KG1 (cell line): ENCODE measurements at places on chromosomes 2 and 18.

GRCh38 chr2:111091811-111092211 is 28.9 kb upstream of the BCL2L11 start:
- DNase-seq: no peak

- DNase-seq: no peak
These were observed 170.3 kb upstream of the SP5 start for GRCh38 chr2:170544817-170545216.

GRCh38 chr2:191341436-191341835 is 96.2 kb downstream of the MYO1B start:
- no peak for DNase-seq

DNA sequence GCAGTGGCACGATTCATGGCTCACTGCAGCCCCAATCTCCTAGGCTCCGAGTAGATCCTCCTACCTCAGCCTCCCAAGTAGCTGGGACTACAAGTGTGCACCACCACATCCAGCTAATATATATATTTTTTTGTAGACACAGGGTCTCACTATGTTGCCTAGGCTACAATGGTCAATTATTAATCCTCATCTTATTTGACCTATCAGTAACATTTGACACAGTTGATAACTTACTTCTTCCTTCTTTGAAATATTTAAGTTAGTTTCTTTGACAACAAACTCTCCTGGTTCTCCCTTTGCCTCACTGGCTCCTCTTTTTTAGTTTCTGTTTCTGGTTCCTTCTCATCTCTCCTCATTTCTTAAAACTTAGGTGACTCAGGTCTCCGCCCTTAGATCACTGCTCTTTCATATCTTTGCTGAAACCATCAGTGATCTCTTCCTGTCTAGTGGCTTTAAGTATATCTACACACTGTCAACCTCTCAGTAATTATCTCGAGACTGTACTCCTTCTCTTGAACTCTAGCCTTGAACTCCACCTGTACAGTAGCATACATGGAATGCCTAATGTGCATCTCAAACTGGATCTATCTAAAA is 11.5 kb downstream of the PGAP1 start:
- no peak for DNase-seq

DNA sequence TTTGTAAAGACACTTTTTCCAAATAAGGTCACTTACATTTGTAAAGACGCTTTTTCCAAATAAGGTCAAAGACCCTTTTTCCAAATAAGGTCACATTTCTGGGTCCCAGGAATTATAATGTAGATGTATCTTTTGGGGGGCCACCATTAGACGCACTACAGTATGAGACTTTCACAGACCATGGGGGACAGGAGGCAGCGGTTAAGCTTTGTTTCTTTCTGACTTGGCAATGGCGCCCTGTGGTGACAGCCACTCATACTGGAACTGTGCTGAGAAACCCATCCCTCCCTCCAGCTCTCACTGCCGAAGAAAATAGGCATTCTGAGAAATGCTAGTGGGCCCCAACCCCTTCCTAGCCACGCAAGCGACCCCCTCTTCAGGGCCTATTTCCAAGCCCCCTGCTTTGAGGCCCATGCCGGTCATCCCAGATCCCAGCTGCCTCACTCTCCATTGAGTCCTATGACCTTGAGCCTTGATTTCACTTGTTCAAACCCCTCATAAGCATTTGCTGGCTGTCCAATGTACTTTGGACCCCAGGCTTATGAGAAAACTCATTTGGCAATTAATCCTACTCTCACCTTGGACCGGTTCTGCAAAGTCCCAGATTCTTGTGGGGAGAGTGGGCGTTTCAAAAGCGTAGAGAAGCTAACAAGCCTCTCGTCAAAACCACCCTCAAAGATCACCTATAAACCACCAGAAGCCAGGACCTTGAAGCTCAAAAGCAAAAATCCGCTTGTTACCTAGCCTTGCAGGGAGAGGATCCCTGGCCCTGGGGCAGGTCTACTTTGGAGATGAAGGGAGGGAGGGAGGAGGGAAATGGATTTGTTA is 11.3 kb upstream of the SPATA3 start:
- no peak for DNase-seq

DNA sequence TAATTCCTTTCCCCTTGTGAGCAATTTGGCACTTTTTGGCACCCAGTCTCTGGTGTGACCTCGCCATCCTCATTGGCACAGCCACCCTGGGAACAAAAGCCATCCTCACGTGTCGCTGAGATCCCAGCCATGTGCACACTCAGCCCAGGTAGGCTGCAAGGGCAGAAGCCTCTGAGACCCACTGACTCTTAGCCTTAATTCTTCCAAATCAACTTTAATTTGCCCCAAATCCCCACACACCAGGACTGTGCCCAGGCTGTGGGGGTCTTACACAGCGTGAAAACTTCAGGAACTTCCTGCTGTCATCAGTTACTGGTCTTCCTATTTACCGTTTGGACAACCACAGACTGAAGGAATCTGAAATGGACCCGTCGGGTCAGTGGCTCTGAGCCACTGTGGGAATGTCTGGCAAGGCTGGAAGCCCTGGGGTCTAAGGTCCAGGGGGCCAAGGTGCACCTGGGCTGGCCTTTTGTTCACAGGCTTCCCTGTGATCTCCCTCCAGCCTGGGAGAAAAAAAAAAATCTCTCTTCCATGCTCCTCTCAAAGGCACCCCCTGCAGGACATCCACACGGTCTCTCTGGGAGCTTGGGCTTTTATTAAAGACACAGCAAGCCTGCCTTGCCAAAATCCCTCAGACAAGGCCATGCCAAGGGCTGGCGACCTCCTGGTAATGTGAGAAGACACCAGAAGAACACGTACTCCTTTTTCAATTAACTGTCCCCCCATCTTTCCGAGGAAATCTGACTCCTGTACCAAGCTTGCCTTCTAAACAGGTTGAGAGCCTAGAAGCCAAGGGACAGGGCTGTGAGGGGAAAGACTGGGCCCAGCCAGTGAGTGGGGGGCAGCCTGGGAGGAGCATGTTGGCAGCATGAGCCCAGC is 42.1 kb upstream of the LAPTM4A start:
- DNase-seq: no peak

DNA sequence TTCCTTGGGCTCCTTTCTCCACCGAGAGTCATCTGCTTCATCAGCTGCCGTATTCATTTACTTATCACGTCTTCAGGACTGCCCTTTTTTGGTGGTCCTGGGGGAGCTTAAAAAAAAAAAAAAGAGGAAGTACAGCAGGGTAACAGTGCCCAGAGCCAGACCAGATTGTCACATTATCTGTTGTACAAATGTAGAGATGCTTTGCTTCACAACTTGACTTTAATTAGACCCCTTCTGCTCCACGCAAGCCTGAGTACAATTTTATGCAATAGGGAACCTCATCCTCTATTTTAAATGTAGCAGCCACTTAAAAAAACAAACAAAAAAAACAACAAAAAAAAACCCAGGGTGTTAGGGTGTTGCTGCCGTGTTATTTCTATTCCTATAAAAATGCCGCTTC is 128.3 kb downstream of the PRPF40A start:
- no peak for DNase-seq

- DNase-seq: no peak
These were observed 26.2 kb downstream of the INPP4A start for GRCh38 chr2:98470851-98471255.

DNA sequence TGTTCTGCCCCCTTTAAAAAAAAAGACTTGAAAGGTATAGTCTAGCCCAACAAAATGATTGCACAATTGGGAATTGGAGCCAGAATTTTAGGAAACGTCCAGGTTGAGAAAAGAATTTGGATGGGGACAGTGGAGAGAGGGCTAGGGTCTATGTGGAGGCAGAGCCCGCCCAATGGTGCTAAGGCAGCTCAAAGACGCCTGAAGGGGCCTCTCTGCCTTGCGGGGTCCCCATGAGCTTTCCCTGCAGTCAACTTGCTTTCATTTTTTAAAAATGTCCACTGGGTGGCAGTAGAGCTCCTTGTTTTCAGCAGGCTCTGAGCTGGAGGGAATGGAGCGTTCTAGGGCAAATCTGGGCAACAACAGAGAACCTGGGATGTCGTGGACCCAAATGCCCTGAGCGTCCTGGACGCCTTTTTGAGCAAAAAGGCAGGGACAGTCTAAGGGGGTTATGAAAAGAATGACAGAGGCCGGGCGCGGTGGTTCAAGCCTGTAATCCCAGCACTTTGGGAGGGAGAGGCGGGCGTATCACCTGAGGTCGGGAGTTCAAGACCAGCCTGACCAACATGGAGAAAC is 40.2 kb upstream of the ITM2C start:
- DNase-seq: peak; percentile 43

GRCh38 chr2:113098041-113098440 is 29.4 kb upstream of the IL1RN start:
- DNase-seq: no peak

- DNase-seq: no peak
These were observed 602.9 kb downstream of the NYAP2 start for GRCh38 chr2:226002438-226002837.

- no peak for DNase-seq
These were observed 57.4 kb downstream of the RAB31 start for GRCh38 chr18:9765501-9765900.

- no peak for DNase-seq
These were observed 110.7 kb upstream of the PTPRM start for GRCh38 chr18:7456376-7456775.

DNA sequence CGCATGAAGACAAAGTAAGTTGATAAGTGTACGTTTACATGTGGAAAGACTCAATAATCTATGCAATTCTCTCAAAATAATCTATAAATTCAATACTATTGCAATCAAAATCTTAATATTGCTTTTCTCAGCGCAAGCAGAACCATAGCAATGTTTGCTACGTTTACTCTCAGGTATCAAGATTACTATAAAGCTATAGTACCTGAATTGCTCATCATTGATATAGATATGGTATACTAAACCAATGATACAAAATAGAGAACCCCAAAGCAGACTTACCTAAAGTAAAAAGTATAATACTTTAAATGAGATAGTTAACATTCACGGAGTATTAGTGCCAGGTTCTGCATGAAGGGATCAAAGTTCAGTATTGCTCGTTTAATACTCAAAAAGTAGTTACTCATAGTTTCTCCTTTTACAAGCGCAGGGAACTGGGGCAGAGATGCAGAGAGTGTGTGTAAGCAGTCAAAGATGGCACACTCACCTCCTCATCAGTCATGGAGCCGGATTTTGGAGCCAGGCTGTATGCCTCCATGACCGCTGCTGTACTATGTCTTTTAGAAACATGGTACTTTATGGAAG is 391.0 kb upstream of the ID2 start:
- no peak for DNase-seq

- no peak for DNase-seq
These were observed 48.3 kb upstream of the PLA2R1 start for GRCh38 chr2:160110674-160111239.

DNA sequence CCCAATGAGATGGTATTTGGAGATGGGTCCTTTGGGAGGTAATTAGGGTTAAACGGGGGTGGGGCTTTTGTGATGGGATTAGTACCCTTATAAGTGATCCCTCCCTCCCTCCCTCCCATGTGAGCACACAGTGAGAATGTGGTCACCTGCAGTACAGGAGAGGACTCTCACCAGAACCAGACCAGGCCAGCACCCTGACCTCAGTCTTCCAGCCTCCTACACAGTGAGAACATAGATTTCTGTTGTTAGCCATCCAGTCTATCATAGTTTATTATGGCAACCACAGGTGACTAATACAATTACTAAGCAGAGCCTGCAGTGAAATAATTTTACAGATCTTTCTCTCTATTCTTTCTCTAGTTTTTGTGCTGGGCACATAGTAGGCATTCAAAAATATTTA is 137.7 kb upstream of the PKDCC start:
- DNase-seq: no peak

GRCh38 chr2:38274286-38275276 is 102.5 kb downstream of the ATL2 start:
- peak; percentile 25 for DNase-seq

GRCh38 chr2:230614913-230615332 is 97.7 kb upstream of the CAB39 start:
- no peak for DNase-seq

DNA sequence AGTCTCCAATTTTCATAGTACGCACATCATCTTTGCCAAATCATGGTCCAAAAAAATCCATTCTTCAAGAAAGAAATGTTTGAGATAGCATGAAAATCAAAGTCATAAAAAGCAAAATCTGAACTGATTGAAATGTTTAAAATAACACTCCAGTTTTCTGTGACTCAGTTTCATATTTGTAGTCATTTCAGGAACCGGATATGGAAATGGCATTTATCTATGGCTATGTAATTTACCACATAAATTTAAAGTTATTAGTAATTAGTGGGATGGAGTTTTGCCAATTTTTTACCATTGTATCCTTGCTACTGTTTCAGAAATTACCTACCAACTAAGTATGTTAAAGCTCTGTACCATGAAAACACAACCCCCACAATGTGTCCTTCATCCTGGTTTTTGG is 456.6 kb upstream of the ACVR2A start:
- no peak for DNase-seq

DNA sequence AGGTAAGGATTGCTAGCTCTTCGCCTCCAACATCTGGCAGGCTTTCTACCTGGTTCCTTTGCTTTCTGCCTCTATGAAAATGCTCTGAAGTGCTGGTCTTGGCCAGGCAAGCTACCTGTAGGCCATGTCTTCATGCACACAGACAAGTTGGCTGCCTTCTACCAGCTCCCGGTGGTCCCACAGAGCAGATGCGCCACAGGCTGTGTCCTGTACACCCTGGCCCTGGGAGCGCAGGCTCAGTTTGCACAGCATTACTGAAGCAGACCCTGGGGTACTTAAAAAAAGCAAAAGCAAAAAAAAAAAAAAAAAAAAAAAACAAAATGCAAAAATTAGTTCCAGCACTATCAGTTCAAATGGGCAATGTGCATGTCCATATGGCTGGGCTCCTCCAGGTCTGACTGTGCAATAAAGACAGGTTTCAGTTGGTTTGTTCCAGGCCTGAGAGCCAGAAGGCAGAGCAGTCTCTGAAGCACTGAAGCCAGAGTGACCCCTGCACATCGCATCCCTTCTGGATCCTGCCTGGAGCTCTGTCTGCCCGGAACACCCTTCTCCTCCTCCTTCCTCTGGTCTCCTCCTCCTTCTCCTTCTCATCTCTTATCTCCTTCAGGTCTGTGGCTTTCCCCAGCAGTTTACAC is 288.0 kb upstream of the REV1 start:
- no peak for DNase-seq

GRCh38 chr2:10466801-10467200 is 18.7 kb upstream of the ODC1 start:
- no peak for DNase-seq

GRCh38 chr18:73249030-73249429 is 381.2 kb upstream of the NETO1 start:
- DNase-seq: no peak

- no peak for DNase-seq
These were observed 76.2 kb downstream of the NPAS2 start for GRCh38 chr2:100895934-100896685.
